ENCODE measurements at places on chromosomes 6 and 20.

- no peak for DNase-seq
Observed at GRCh38 chr6:131636880-131637792, at the start of gene ENPP3. Gene ENPP3, plus strand, starts transcription at chr6:131637302. Its CDS starts 83 bp downstream, at chr6:131637385.

- DNase-seq: no peak
Observed at GRCh38 chr6:55176958-55177357, 2.6 kb downstream of the HCRTR2 start.

GRCh38 chr6:16511040-16511660, 250.1 kb downstream of the ATXN1 start:
- DNase-seq: no peak

DNA sequence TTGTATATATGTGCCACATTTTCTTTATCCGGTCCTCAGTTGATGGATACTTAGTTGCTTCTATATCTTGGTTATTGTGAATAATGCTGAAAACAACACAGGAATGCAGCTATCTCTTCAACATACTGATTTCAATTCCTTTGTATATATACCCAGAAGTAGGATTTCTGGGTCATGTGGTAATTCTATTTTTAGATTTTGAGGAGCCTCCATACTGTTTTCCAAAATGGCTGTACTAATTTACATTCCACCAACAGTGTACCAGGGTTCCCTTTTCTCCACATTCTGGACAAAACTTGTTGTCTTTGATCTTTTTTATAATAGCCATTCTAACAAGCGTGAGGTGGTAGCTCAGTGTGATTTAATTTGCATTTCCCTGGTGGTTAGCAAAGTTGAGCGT, 1.6 kb downstream of the SIRT5 start:
- no peak for DNase-seq

DNA sequence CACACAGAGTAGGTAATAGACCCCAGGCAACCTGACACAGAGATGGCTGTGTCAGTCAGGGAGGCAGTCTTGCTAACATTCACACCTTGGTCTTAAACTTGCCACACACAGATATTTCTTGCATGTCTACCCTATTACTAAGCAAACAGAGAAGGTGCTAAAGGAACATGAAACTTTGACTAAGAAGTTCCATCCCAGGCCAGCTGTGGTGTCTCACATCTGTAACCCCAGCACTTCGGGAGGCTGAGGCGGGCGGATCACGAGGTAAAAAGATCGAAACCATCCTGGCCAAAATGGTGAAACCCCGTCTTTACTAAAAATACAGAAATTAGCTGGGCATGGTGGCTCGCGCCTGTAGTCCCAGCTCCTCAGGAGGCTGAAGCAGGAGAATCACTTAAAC, 222.4 kb upstream of the JARID2 start:
- DNase-seq: no peak

- no peak for DNase-seq
Observed at GRCh38 chr6:43855247-43855646, 85.2 kb downstream of the VEGFA start.

DNA sequence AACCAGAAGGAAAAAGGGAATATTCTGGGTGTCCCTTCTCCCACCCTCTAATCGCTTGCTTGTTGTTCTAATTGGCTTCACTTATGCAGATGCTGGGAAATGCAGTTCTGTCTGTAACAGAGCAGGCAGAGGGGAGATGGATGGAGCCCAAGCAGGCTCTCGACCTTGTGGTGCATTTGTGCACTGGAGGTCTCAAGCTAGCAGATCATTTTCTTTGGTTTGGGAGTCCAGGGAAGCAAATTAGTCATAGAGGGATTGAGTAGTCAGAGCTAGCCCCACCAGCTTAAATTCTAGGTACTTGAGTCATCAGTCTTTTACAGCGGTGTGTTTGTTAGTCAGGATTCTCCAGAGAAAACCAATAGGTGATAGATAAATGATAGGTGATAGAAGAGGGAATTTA, 234.7 kb upstream of the ECI2 start:
- DNase-seq: no peak

GRCh38 chr6:14719270-14719669, 526.6 kb upstream of the JARID2 start:
- DNase-seq: no peak

DNA sequence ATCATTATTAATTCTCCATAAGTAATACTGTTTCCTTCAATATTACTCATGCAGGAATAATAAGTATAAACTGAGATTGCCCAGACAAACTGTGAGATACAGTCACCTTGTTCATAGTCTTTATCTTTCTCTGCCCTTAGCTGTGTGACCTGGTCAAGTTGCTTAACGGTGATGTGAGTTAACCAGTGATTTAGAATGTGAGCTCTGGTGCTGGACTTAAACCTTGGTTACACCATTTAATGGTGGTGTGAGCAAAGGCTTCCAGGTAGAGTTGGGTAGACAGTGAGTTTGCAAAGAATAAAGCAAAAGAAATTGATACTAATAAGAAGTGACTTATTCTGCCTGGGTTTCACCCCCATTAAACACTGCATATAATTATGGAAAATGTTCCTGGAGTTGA, 86.2 kb upstream of the DEFB112 start:
- DNase-seq: no peak
